Trophoblast cell (in vitro differentiated cells and primary cell): ENCODE measurements at places on chromosomes 5 and 9.

DNA sequence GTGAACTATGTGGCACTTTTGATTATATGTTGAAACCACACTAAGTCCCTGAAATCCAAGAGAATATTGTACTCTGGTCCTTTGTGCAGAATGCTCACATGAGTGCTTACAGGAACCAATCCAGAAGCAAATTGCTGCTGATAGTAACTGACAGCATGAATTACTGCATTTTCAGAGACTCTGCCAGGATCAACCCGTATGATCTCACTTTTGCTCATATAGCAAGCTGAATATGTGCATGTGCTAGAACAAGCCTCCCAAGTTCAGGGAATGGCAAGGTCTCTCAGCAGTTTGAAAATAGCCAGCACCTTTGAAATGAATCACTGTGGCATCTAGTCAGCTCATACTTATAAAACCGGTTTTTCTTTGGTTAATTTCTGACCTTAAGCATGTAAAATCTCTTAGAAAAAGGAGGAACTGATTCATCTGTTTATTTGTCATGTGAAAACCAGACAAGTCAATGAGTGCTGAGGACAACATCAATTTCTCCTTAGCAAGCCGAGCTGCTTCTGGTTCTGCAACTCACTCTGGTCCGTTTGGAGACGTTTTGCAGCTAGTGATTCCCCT lies 215.7 kb upstream of the ELL2 start:
- peak; percentile 97 for DNase-seq

GRCh38 chr9:107943901-107944300 lies 454.3 kb upstream of the KLF4 start:
- no peak for DNase-seq

GRCh38 chr9:14242150-14242805 lies 71.7 kb downstream of the NFIB start:
- DNase-seq: no peak

DNA sequence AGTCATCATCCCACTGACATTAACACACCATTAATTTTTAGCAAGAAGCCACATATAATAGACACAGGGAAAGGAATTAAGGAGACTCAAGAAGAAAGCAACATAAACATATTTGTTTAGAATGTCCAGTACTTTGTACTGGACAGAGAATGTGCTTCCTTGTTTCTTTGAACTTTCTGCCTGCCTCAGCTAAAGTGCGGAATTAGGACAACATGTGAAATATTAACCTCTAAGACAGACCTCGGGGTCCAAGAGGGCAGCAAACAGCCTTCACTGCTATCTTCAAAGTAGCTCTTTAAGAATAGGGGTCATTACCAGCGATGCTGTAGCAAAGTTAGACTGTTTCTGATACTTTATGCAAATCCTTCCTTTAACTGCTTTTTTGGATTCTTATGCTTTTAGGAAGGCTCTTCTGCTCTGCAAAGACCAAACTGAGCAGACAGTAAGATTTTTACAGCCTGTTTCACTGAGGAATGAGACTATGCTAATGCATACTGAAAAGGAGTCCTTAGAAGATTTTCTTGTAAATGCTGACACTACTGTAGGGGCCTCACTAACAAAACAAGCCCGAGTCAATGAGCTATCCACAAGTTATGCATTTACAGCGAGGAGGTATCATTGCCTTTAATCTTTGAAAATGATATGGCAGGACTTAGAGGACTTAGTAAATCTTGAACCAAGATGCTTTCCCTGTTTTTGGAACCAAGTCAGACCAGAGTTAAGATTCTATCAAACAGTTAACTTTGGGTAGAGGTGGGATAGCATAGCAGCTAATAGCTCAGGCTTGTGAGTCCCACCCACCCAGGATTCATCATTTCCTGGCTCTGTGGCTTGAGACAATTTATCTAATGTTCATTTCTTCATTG lies 23.8 kb downstream of the DAB2 start:
- no peak for DNase-seq

GRCh38 chr5:139389701-139390638 lies at the start of gene MZB1:
Gene MZB1 (minus strand): TSS chr5:139389913. CDS start chr5:139389856, 57 bp downstream.
- no peak for DNase-seq

- peak; percentile 73 for DNase-seq
These were observed 11.2 kb downstream of the MSANTD3 start for GRCh38 chr9:100437860-100438805.

DNA sequence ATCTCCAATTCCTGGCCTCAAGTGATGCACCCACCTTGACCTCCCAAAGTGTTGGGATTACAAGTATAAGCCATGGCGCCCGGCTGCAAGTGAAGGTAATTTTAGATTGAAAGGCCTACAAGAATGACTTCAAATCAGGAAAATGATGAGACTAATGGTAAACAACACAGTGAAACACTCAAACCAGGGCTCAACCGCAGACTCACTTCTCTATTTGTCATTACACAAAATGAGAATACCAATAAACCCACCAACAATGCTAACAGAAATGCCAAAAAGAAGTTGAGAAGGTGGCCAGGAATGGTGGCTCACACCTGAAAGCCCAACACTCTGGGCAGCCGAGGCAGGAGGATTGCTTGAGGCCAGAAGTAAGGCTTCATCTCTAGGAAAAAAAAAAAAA lies 92.1 kb downstream of the UBAP2 start:
- DNase-seq: no peak

DNA sequence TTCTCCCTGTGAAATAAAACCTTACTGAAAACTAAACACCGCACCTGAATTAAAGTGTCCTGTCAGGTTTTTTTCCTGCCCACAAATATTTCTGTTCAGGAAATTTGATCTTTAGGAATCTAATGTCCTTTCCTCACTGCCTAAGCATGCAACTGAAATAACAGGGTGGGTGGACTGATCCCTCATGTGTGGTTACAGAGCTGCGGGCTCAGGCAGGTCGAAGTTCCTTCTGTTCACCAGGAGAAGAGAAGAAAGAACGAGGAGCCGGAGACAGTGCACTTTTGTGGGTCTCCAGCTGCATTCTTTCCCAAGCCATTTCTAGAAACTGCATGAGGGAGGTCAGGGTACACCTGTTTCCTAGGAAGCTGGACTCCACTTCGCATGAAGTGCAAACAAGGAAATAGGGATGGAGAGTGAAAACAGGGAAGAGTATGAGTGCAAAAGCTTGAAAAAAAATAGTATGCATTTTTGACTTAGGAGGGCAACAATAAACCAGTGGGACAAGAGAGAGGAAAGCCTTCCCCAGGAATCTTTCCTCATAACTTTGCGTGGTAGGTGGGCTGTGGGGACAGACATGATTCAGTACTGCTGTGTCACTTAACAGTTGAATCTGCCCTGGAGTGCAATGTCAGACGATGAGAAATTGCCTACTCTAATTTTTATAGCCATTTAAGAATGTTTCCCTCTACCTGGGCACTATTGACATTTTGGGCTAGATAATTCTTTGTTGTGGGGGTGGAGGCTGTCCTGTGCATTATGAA lies 60.3 kb downstream of the GCNT1 start:
- peak; percentile 91 for DNase-seq

DNA sequence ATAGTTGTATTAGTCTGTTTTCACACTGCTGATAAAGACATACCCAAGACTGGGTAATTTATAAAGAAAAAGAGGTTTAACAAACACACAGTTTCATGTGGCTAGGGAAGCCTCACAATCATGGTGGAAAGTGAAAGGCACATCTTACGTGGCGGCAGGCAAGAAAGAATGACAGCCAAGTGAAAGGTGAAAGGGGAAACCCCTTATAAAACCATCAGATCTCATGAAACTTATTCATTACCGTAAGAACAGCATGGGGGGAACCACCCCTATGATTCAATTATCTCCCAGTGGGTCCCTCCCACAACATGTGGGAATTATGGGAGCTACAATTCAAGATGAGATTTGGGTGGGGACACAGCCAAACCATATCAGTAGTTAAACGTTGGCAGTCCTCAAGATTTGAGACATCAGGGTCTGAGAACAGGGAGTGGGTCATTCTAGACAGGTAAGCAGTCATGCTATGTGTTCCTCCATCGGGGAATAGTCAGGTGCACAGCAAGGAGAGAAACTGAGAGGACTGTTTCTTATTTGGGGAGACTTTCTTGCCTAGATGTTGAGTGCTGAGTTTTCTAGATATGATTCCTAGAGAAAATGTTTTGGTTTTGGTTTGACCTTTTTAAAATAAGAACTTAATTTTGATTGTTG lies 45.8 kb upstream of the ENTREP1 start:
- no peak for DNase-seq

DNA sequence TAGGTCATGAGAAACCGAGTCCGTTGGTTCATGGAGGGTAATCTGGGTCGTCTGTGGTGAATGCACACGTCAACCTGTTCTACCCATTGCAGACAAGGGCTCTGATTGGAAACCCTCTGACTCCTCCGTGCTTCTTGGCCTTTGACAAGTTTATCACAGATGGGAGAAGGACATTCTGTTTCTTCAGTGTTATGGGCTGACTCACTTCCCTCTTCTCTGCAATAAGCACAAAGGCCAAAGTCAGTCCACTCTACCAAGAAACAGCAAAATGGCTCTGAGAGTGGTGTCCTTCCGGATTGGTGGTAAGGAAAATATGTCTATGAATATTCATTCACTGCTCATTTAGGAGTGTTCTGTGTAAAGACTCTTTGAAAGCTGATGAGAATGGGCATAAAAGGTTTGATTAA lies 89.3 kb downstream of the FEM1C start:
- DNase-seq: peak; percentile 59

- DNase-seq: no peak
These were observed 407.7 kb downstream of the KDM4C start for GRCh38 chr9:7165331-7165975.

DNA sequence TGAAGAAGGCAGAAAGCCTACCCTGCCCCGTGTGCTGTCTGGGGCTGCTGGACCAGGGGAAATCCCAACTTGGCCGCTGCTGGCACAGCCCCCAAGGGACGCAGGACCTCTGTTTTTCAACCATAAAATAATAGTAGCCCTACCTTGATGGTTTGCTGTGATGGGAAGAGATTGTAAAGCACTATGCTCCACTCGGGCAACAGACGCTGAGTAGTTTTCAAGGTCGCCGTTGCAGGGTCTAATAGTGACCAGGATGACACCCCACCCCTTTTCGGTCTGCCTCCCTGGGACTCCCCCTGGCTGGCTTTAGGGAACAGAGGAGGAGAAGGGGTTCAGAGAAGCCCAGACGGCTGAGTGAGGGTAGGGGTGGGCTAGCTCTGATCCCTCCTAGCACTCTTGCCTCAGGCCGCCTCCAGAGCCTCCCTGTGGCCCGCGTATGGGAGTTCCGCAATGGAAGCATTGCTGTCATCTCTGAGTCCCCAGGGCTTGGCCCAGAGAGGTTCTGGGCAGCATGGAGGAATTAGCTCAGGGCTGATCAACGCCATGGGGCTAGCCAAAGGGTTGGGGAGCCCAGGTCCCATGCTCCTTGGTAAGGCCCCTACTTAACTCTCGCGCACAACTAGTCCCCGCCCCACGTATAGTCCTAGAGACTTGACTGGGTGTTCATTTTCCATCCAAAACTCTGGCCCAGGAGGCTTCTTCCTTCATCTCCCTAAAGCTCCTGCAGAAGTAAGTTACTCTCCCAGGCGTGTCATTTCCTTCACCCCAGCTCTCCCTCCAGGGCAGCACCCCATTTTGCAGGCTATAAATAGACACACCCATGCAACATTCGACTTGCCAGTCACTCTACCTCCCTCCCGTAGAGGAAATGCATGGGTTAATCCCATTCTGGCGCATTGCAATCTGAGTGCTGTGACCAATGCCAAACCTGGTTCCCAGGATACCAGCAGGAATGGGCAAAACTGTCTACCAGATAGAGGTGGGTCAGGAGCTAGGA lies 1.1 kb upstream of the IRF1 start:
- peak; percentile 64 for DNase-seq

- no peak for DNase-seq
These were observed 1709.6 kb upstream of the WWC1 start for GRCh38 chr5:166581826-166582225.

DNA sequence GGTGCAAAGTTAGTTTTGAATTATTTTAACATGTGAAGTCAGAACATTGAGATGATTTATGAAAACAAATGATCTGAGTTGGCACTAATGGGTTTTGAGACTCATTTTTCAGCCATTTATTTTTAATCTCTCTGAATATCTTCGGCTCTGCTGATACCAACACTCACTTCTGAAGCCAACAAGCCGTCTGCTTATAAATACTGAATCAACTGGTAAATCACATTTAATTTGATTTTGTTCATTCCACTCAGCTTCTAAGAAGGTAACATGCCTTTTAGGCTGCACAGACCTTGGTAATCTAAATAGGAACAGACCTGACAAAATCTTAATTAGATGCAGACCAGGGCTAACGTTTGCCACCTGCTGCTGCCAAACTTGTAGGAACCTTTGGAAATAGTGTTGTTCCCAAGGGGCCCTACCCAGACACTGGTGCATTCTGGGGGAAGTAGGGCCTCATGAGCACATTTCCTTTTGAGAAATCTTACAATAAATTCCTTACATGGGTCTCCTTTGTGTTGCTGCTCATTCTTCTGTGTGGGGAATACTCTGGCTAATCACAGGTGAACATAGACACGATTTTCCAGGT lies 182.2 kb downstream of the KCTD16 start:
- no peak for DNase-seq

DNA sequence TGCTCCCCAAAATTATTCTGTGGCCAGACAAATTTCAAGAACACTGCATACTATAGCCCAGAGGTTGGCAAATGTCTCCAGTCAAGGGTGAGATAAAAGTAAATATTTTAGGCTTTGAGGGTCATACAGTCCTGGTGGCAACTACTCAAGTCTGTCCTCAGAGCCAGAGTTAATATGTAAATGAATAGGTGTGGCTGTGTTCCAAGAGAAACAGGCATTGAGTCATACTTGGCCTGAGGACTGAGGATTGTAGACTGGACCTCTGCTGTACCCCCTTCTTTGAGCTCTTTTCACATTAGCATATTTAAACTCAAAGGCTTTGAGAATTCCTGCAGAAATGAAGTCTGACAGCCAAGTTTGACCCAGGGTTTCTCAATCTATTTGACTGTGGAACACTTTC lies 129.2 kb upstream of the PTCH1 start:
- DNase-seq: no peak

GRCh38 chr5:100828071-100828897 lies 74.8 kb downstream of the ST8SIA4 start:
- DNase-seq: no peak

DNA sequence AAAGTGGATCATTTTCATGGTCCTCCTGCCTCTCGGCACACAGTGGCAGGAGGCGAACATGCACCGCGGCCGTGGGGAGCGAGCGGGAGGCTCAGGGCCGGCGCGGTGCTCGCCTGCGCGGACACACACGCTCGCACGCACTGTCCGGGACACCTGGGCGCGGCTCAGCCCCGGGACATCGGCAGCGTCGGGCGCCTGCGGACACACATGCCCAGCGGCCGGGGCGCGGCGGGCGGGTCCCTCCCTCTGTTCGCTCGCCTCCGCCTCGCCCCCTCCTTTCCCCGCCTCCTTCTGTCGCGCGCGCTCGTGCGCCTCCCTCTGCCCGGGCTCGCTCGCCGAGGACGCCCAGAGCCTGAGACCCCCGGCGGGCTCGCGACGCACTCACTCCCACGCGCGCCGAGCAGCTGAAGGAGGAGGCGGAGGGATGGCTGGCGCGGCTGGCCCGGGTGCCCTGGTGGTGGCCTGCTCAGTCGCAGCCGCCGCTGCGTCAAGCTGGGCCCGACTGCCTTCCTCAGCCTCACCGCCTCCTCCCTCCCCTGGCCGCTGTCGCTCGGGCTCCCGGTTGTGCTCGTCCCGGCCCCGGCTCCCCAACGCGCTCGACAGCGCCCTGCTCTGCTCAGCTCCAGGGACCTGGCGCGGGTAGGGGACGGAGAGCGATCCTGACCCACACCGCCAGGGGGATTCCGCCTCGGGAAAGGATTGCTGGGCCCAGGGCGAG lies at the start of gene FRMD3:
FRMD3 (minus strand) TSS at position 230 of the 718 bp plus-strand sequence; CDS start at position 60, 170 bp downstream.
- peak; percentile 59 for DNase-seq

GRCh38 chr5:173884402-173885053 lies 3.6 kb upstream of the CPEB4 start:
- peak; percentile 25 for DNase-seq
